ENCODE measurements at places on chromosomes 7 and 10.

DNA sequence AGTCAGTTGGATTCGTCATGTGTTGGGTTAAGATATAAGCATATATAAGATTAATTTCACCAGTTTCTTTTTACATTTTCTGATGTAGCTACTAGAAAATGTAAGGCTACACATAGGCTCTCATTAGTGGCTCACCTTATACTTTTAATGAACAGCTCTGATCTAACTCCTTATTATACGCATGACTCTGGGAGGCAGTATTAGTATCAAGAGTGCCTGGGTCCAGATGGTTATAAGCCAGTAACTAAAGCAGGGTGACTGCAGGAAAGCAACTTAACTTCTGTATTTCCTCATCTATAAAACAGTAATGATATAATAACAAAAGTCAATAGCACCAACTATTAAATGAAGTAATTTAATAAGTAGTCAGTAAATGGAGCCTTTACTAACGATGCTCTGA lies 1.4 kb upstream of the ELMO1 start:
- no peak for DNase-seq

DNA sequence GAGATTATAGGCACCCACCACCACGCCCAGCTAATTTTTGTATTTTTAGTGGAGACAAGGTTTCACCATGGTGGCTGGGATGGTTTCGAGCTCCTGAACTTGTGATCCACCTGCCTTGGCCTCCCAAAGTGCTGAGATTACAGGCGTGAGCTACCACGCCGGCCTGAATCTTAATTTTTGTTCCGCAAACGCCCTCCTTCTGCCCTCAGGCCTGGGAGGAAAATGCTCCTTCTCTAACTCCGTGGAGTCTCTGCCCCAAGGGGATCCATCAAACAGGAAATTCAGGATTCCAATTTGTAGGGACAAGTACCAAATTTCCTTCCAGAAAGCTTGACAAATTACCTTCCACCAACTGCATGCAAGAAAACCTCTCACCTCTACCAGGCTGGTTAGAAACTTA lies 43.2 kb downstream of the RBAK start:
- no peak for DNase-seq

GRCh38 chr10:29774475-29774874 lies 139.7 kb upstream of the SVIL start:
- no peak for DNase-seq

GRCh38 chr10:113445736-113446135 lies 107.1 kb upstream of the HABP2 start:
- DNase-seq: no peak

- DNase-seq: no peak
Observed at GRCh38 chr10:90342480-90342879, 515.4 kb downstream of the HTR7 start.

GRCh38 chr10:107856047-107856315 lies 691.5 kb upstream of the SORCS1 start:
- DNase-seq: no peak

GRCh38 chr10:12308057-12308456 lies 41.3 kb upstream of the CAMK1D start:
- no peak for DNase-seq

GRCh38 chr10:59181668-59182067 lies 5.2 kb downstream of the PHYHIPL start:
- no peak for DNase-seq

DNA sequence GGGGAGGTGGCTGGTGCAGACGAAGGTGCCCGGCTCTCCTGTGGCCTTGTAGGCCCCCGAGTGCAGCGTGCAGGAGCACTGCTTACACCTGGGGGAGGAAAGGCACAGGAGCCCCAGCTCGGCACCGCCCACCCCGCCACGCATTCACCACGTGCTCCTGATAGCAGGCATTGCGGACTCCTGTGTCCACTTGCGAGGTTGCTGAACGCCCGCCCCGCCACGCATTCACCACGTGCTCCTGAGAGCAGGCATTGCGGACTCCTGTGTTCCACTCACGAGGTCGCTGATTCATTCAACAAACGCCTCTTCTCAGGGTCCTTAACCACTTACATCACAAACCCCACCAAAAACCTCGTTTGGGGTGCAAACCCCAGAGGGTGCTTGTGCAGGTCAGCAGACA lies 13.9 kb downstream of the MICALL2 start:
- DNase-seq: no peak

- no peak for DNase-seq
Observed at GRCh38 chr7:137976696-137977095, 25.2 kb downstream of the CREB3L2 start.

DNA sequence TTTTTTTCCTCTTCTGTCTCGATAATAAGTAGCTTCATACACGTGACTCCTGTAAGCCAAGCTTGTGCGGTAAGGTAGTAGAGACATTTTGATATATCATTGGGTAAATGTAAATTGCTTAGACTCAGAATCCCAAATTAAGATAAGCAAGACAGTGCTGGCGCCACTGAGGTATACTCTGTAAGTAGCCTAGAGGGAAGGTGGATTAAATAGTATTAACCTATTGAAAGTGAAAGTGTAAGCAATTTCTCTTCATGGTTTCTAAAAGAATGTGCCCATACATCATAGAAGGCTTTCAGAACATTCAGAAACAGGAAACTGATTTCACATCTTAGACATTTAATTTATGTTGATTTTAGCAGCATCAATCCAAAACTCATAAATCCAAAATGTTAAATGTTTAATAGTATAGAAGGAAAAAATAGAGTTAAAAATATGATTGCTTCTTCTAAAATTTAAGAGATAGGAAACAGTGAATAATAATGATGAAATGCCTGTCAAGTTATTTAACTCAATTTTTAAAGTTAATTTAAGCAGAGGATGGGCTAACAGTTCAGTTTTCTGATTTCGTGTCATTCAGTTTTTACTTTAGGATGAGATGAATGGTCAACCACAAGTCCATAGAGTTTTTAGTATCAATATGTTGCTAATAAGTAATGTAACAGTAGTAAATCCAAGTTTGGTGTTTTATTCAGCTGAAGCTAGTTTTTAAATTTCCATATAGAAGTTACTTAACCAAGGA lies 36.8 kb downstream of the LRRC72 start:
- DNase-seq: peak; percentile 8

- no peak for DNase-seq
Observed at GRCh38 chr7:121204537-121204936, 124.3 kb upstream of the WNT16 start.

- DNase-seq: no peak
Observed at GRCh38 chr10:113031147-113031546, 81.1 kb downstream of the TCF7L2 start.

GRCh38 chr10:28242555-28243204 lies 60.2 kb downstream of the MPP7 start:
- no peak for DNase-seq

GRCh38 chr7:36076074-36076473 lies 77.0 kb upstream of the EEPD1 start:
- DNase-seq: no peak

GRCh38 chr10:22669163-22669711 lies 45.1 kb downstream of the PIP4K2A start:
- DNase-seq: peak; percentile 70

DNA sequence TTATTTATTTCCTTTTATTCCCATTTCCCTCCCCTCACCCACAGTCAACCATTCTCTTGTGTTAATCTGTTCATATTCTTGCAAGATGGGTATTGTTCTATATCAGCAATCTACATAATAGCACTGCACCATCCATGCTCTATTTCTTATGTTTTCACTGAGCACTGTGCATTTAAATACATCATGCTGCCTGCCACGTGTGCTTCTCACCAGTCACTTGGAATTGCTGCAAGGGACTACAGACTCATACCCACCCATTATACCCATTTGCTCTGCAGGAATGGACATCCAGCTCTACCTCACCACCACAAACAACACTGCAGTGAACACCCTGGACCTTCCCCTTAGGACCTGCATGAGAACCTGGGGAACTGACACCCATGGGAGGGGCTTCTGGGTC lies 20.8 kb downstream of the DLG5 start:
- DNase-seq: no peak

- peak; percentile 14 for DNase-seq
Observed at GRCh38 chr7:143126146-143126545, 5.7 kb upstream of the PIP start.

GRCh38 chr10:114605155-114605797 lies 52.8 kb downstream of the ABLIM1 start:
- DNase-seq: peak; percentile 73

GRCh38 chr10:33331379-33331694 lies 3.1 kb downstream of the NRP1 start:
- no peak for DNase-seq

GRCh38 chr10:120791316-120791715 lies 59.8 kb upstream of the WDR11 start:
- no peak for DNase-seq

- DNase-seq: no peak
Observed at GRCh38 chr10:112294169-112294568, 11.0 kb downstream of the TECTB start.

GRCh38 chr10:95395947-95396449 lies 105.2 kb upstream of the PDLIM1 start:
- DNase-seq: no peak

DNA sequence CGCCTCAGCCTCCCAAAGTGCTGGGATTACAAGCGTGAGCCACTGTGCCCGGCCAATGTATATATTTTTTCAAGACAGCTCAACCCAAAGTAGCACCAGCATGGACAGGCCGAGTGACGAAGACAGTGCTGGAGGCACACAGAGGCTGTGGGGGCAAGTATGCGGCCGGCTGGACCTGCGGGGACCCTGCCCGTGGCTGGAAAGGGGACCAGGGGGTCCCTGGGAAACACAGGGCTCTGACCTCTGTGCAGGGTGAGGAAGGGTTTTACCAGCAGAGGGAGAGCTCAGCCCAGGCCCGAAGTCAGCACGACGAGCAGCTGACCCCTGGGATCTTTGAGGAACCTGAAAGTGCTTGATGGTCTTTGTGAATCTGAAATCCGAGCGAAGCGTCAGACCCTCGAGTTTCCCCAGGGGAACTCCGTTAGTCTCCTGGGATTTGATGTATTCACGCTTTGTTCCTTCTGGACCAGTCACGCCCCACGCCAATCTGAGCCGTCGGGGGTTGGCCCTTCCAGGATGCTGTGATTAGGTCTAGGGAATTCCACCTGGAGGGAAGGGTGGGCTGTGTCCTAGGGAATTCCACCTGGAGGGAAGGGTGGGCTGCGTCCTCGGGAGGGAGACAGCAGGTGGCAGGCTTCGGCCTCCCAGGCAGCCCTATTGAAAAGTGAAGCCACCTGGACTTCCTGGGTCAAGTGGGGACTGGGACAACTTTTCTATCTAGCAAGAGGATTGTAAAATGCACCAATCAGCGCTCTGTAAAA lies 10.9 kb upstream of the ZFAND2A start:
- no peak for DNase-seq

DNA sequence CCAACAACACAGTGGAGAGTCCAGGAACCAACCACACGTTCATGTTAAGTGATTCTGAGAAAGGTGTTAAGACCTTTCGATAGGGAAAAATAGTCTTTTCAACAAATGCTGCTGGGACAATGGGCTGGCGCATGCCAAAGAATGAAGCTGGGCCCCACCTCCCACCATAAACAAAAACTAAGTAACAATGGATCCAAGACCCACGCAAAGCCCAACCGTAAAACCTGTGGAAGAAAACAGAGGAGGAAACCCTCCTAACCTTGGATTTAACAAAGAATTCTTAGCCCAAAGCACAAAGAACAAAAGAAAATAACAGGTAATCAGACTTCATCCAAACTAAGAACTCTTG lies 272.8 kb downstream of the ELFN1 start:
- no peak for DNase-seq

DNA sequence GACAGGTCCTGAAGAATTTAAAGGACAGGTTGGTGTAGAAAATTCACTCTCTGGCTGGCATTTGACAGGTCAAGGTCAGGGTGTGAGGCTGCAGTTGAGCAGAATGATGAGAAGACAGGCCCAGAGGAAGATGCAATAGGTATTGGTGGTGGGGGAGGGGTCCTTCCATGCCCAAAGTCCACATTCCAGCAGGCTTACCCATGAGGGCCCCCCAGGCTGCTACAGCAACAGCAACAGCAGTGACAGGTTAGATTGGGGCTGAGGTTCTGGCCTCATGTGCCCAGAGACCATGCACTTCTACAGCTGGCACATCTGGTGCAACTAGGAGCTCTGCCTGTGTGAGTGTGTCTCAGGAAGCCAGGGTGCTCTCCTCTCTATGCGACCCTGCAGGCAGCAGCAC lies 223.5 kb upstream of the GHITM start:
- DNase-seq: no peak

DNA sequence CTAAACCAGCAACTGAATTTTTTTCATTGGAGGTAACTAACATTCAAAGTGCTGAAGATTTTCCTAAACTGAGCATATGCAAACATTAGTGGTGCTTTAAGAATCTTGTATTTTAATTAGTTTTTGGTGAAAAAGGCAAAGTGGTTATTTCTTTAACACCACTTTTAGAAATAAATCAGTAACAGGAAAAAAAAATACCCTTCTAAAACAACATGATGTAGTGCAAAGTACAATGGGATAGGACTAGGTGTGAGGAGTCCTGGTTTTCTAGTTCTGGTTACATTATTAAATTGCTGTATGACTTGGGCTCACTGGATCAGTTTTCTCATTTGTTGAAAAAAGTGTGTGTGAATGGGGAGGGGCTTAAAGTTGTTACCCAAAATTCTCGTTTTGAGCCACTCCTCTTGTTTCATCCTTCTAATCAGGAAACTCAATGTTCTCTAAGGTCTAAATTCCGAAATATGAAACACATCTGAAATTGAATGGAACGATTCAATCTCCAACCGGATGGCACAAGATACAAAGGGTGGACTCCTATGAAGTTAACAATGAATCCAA lies 1.8 kb downstream of the WASL start:
- no peak for DNase-seq

DNA sequence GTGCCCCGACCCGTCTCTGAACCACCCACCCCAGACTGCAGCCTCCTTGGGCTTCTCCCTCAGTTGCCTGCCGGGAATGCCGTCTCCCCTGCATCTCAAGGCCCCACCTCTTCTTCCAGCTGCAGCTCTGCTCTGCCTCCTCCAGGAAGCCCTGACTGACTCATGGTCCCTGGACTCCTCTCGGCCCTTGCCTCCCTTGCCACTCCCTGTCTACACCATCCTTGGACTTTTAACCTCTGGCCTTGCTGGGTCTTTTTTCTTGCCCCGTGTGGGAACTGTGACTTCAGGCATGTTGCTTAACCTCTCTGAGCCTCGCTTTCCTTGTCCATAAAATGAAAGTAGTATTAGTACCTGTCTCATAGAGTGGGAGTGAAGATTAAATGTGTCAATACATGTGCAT lies 56.3 kb downstream of the C10orf105 start:
- DNase-seq: no peak

DNA sequence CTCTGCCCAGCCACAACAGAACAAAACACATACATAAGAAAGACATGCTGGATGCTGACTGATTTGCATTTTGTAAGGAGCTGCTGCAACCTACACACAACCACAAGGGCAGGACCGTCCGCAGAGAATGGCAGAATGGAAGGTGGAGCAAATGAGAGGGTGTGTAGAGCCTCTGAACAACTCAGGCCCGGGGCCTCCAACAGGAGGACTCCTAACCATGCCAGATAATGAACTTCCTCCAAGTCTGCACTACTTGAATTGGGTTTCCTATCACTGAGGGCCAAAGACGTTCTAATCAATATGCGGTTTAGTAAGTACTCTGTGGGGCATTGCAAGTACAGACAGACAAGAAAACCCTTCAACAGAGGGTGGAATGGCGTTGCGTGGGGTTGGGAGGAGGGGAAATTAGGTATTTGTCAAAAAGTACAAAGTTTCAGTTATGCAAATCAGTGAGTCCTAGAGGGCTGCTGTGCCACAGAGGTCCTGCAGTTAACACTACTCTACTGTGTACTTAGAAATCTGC lies 14.6 kb downstream of the VOPP1 start:
- no peak for DNase-seq
